ENCODE measurements at places on chromosomes 1 and 21. TPM values are rescaled to one million over a fixed set of nuclear protein-coding genes. Genes with fewer than 3 reads are reported as not detected.

SH2D5 gene
- 1.8 TPM for total RNA-seq

OLFML3 gene
- 74.2 TPM for total RNA-seq

TTC24 gene
- total RNA-seq: not detected

VHLL gene
- total RNA-seq: not detected

CSF1 gene
- 68.0 TPM for total RNA-seq

LRRC71 gene
- 3.5 TPM for total RNA-seq

AGRN gene
- total RNA-seq: 96.8 TPM

PRKACB gene
- 22.4 TPM for total RNA-seq

HRNR gene
- total RNA-seq: not detected

FOXO6 gene
- total RNA-seq: 1.0 TPM

MAEL gene
- total RNA-seq: not detected

FBXO2 gene
- 12.7 TPM for total RNA-seq

KRTAP6-3 gene
- not detected for total RNA-seq

WNT2B gene
- total RNA-seq: 4.5 TPM

C1orf226 gene
- 5.2 TPM for total RNA-seq

LCE3D gene
- not detected for total RNA-seq
